Stimulated activated CD4-positive, alpha-beta T cell treated with anti-CD3 and anti-CD28 coated beads, Interleukin-15, amount 100 ng/mL, for 48 hours (primary cell): ENCODE measurements at places on chromosomes 16 and 17.

GRCh38 chr17:39566094-39566850, 41.4 kb downstream of the NEUROD2 start:
- DNase-seq, result no peak

DNA sequence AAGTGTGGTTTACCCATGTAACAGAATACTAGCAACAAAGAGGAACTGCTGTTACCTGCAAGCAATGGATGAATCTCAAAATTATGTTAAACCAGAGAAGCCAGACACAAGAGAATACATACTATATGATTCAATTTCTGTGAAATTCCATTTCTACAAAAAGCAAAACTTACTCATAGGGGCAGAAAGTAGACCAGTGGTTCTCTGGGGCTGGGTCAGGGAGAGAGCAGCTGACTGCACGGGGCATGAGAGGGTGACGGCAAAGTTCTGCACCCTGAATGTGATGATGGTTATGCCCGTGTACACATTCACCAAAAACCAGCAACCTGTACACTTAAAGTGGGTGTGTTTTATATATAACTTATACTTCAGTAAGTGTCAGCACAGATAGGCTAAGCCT, 3.1 kb downstream of the ZNF843 start:
- no peak for DNase-seq

DNA sequence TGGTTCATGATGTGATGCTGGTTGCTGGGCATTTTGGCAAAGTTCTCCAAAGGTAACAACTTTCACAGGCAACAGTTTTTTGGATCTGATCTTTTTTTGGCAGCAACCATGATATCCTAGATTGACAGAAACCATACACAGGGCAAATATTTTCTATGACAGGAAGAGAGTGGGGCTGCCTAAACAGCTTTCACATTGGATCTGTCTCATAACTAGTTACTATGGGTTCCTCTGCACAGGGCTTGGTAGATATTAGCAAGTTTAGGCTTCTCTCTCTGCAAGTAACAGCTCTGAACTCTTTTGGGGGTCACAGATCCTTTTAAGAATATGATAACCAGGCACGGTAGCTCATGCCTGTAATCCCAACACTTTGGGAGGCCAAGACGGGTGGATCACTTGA, 28.6 kb downstream of the COG4 start:
- no peak for DNase-seq

GRCh38 chr17:74015316-74015715, 188.2 kb upstream of the RPL38 start:
- no peak for DNase-seq

- no peak for DNase-seq
These were observed 244.2 kb downstream of the GSG1L start for GRCh38 chr16:27819356-27819755.
